Activated T-helper 9 cell treated with anti-CD3 and anti-CD28 coated beads, Interleukin-2, amount 50 U/mL, for 16 hours (primary cell): ENCODE measurements at places on chromosomes 2 and 18.

GRCh38 chr2:36163520-36164254 lies 191.9 kb upstream of the CRIM1 start:
- DNase-seq = no peak

DNA sequence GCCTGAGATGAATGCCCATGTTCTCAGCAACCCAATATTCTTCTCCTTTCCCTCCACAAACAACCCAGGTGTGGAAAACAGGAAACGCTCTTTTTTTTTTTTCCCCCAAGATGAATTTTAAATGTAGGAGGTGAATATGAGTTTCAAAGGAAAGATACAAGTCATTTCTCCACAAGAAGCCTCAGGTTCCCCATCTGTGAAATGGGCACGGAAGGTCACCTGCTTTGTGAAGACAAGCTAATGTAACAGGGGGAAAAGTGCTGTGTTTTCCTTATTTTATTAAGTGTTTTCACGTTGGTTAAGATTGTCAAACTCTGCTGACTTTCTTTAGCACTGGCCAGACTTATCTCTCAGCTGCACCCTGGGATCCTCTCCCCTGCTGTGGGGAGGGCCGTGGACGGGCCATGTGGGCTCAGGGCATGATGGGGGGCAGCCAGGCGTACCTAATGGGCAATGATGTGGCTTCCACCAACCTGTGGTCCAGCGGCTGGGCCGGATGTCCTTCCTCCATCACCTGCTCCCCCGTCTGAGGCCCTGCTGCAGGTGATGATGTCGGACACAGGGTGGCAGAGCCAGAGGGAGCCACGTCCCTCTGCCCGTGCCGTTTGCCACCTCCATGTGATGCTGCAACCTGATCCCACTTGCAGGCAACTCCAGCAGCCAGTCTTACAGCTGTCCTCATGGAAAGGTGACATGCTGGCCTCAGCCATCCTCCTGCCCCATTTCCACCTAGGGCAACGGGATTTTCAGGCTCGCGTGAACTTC lies 130.0 kb upstream of the PXDN start:
- no peak for DNase-seq

- peak; percentile 31 for DNase-seq
Measured at GRCh38 chr2:222423632-222424275, 589 bp upstream of the SGPP2 start.

- DNase-seq = no peak
Measured at GRCh38 chr18:78972930-78973331, 6.7 kb upstream of the SALL3 start.

- no peak for DNase-seq
Measured at GRCh38 chr2:60480089-60480773, 73.2 kb downstream of the BCL11A start.

DNA sequence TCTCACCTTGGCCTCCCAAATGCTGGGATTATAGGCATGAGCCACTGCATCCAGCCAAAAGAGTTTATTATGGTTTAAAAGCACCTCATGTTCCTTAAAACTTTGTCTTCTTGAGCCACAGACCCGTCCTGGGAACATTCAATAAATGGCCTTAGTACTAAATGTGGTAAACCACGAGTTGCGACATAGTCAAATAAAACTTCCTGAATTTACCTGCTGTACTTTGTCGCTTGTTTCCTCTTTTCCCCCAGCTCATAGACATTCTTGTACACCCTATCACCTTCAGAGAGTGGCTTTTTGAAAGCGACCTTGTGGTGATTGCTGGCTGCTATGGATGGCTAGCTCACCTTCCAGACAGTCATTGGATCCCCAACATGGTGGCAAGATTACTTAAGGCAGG lies 310.4 kb downstream of the LRRTM1 start:
- DNase-seq = no peak

- no peak for DNase-seq
Measured at GRCh38 chr2:20919297-20919800, 96.4 kb upstream of the LDAH start.

- no peak for DNase-seq
Measured at GRCh38 chr2:101111262-101111838, 39.8 kb downstream of the TBC1D8 start.

DNA sequence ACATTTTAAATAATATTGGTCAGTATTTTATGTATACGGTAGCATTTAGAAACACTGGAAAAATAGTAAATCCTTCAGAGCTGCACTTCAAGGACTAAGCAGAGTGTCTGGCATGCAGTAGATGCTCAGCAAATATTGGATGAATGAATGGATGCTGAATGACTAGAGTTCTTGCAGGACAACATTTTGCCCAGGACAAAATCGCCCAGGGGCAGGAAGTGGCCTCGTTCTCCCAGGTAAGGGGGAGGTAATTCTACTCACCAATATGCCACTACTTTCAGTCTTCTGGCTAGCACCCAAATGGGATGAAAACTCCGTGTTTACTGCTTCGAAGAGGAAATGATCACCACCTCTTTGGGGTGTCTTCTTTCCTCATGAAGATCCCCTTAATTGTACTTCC lies 4.0 kb upstream of the DGUOK start:
- DNase-seq = no peak

DNA sequence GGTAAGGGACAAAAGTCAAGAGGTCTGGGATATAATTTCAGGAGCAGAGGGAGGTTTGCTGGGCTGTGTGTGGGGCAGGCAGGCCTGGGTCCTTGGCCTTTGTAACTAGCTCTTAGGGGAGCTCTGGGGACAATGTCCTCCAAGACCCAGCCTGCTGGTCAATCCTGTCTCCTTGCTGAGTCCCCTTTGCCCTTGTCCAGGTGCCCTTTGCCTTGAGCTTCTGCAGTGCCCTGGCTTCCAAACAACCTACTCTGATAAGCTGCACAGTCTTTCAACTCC lies 30.0 kb upstream of the REEP1 start:
- DNase-seq = no peak

GRCh38 chr2:149028377-149028776 lies 10.1 kb upstream of the LYPD6B start:
- DNase-seq = no peak

DNA sequence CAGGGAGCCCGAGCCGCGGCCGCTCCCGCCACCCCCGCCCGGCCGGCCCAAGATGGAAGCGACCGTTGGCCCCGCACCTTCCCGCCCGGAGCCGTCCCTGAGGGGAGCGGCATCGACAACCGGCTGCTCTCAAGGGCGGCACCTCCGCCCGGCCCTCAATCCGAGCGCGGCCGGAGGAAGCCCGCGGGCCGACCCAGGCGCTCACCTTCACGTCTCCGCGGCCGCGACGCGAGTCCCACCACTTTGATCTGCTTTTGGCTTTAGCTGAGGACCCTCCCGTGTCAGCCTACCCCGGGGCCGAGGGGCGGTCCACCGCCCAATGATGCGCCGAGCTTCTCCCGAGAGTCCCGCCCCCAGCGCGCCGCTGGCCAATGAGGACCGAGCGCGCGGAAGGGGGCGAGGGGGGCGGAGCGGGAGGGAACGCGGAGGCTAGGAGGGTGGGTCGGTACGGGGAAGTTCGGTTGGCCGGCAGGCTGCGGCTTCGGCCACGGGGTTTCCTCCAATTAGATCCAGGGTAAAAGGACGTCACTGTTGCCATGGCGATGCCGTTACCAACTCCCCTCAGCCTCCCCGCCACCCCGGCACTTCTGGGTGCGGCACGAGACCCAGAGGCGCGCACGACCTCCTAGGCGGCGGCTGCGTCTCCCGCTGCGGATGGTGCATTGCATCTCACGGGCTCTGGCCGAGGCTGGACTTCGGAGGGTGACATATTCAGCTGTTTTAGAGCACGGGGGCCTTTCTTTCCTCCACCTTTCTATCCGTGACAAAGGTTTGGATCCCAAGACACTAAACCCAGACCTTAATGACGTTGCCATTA lies at the start of gene YWHAQ:
Gene YWHAQ (minus strand): TSS at position 262 of the 817 bp plus-strand sequence. CDS start 545 bp downstream, outside the sequence.
- DNase-seq = peak; percentile 95

- no peak for DNase-seq
Measured at GRCh38 chr2:96890726-96891385, 21.0 kb upstream of the SEMA4C start.

- no peak for DNase-seq
Measured at GRCh38 chr2:239728751-239729150, 296.4 kb downstream of the NDUFA10 start.

- DNase-seq = no peak
Measured at GRCh38 chr2:239689985-239690384, 289.2 kb upstream of the HDAC4 start.

DNA sequence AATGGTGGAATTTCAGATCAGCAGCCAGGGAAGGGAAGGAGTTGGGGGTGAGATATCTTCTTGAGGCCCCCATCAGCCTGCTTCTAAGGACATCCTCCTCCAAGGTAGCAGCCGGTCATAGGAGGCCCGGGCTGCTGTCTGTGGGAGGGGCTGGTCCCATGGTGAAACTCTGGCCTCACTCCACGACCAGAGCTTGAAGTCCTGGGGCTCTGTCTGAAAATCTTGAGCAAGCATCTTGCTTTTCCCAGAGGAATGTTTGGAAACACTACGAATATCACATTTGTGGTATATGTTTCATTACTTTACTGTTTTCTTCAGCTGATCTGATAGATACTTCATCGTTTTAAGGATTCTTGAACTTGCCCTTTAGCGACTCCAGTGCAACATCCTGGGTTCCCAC lies 103.7 kb downstream of the CTAGE1 start:
- DNase-seq = no peak

GRCh38 chr2:151947813-151948165 lies 119.6 kb upstream of the ARL5A start:
- DNase-seq = no peak

- DNase-seq = no peak
Measured at GRCh38 chr2:201833781-201834180, 27.4 kb downstream of the CDK15 start.

- DNase-seq = no peak
Measured at GRCh38 chr2:212414767-212415211, 123.8 kb downstream of the ERBB4 start.

DNA sequence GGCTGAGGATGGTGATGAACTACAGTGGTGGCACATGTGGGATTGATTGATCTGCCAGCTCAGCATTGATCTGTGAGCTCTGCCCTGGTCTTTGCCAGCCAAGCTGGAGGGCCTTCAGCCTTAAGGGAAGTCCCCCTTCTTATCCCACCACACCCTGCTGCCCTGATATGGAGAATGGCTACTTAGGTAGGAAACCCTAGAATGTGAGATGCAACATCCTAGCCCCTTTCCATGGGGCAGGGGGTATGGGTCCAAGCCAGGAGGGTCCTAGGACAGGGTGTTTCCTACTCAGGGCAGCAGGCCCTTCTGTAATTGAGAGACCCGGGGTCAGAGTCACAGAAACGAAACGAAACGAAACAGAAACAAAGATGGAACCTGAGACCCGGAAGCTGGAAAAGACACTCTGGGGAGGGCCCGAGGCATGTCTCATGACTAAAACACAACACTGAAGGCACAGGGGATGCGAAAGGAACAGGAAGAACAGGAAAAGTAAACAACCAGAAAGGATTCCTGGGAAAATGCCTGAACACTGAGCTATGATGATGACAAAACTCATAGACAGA lies 16.9 kb upstream of the SULT1C2 start:
- no peak for DNase-seq

DNA sequence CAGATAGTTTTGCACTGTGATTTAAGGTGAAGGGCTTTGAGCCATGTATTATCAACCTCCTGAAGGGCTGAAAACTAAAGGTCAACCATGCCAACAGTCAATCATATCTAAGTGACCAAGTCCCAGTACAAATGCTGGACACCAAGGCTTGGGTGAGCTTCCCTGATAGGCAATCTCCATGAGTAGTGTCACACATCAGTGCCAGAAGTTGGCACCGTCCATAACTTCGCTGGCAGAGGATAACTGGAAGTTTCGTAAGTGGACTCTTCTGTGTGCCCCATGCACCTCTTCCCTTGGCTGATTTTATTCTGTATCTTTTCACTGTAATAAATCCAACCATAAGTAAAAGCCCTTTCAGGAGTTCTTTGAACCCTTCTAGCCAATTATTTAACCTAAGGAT lies 13.2 kb downstream of the REV1 start:
- no peak for DNase-seq

DNA sequence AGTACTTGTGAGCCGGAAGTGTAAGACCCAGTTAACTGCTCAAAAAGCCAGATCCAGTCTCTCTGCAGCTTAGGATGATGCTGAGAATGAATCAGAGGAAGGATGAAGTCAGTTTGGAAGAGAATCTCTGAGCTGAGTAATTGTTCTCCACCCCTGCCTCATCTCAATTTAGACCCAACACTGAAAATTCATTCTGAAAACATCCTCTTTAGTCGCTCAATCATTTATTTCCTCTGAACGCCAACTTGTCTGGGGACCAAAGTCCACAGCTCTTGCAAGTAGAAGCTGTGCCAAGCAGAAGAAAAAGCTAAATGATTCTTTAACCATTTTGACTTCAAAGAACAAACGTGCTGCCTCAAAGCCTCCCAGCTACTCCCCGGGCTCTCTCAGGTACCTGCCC lies 177.1 kb upstream of the KLHL29 start:
- DNase-seq = no peak

GRCh38 chr2:233974530-233975071 lies 57.4 kb downstream of the TRPM8 start:
- DNase-seq = no peak

DNA sequence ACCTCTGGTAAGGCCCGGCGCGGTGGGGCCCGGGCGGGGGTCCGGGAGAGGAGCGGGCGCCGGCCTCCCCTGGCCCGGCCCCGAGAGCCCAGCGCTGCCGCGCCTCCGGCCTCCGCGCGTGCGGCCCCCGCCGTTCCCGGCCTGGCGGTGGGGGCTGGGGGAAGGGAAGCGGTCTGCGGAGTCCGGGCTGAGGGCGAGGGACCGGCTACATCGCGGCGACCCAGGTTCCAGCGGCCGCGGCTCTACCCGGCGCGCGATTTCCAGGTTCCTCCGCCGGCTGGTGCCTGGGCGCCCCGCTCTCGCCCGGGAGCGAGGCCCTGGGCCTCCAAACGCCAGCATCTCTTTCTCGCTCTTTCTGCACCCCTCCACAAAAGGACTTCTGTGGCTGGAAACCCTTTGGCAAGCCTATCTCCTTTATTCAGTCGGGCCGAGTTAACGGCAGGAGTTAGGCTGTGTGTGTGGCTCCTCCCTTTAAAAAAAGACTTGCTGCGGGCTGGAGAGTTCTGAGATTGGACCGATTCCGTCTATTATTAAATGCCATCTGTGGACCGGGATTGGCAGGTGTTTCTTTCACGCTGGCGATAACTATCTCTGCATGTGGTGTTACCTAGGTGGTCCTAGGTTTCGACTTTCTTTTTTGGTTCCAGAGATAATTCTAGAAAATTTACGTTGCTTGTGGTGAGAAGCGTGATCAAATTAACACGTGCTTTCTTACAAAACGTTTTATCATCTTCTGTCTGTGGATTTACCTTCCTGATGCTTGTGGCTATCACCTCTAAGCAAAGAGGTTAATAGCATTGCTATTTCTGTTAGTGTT lies 592 bp downstream of the ME2 start:
- DNase-seq = no peak
